ENCODE measurements at places on chromosomes 2 and 18. TPM values are rescaled to one million over a fixed set of nuclear protein-coding genes. Genes with fewer than 3 reads are reported as not detected.
A peak's percentile ranks its signal among the peaks of the same experiment; 100 is the strongest.

GRCh38 chr18:43046322-43046721, 69.2 kb downstream of the RIT2 start:
- no peak for DNase-seq
- H3K4me3 ChIP-seq, result no peak overlapping the region

DNA sequence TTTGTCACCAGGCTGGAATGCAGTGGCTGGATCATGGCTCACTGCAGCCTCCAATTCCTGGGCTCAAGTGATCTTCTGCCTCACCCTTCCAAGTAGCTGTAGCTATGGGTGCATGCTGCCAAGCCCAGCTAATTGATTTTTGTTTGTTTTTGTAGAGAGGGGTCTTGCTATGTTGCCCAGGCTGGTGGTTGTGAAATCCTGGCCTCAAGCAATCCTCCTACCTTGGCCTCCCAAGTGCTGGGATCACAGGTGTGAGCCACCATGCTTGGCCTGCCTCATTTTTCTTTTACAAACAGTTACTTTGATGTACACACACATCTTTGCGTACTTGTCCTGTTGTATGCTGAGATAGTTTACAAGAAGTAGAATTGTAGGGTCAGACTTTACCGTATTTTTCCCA, 13.1 kb upstream of the ANKRD12 start:
- H3K4me3 ChIP-seq, result no peak overlapping the region
- no peaks in the 10 kb centered on the region for H3K27me3 ChIP-seq
- no peaks in the 10 kb centered on the region for H3K4me1 ChIP-seq
- DNase-seq, result no peak
- H3K27ac ChIP-seq, result no peak overlapping the region
- peaks cover 53% of the 10 kb centered on the region for H3K36me3 ChIP-seq

The RRM2 gene
- 118 TPM for total RNA-seq

DNA sequence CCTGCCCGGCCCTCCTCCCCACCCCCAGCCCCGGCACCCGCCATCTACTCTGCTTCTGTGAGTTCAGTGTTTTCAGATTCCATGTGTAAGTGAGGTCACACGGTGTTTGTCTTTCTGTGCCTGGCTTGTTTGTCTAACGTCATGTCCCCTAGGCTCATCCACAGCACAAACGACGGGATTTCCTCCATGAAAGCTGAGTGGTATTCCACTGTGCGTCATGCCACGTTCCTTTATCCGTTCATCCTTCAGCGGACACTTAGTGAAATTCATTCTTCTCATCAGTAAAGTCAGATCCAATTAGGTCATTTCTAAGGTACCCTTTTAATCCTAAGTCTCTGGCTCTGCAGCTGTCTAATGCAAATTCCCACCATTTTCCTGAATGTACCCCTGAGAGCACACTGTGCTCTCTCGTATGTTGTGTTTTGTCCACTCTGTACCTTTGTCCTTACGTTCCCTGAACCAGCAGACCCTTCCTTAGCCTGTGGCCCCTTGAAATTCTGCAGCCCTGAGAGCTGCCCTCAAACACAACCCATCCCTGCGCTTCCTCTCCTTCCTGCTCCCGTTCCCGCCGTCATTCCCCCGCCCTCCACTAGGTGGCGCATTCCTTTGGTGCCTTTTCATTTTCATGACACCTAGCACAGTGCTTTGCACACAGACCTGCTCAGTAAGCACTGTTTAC, 44.1 kb downstream of the TRAPPC12 start:
- no peak overlapping the region for H3K27ac ChIP-seq
- H3K36me3 ChIP-seq, result peaks cover 13% of the 10 kb centered on the region
- H3K4me3 ChIP-seq, result no peak overlapping the region
- DNase-seq, result peak; percentile 76

The LCT gene
- total RNA-seq, result not detected

The COL4A4 gene
- total RNA-seq, result 3.1 TPM

Measured in GM23338 (cell line).